Kidney (tissue), 22 donors: ENCODE measurements at places on chromosomes 16 and 17. TPM values are rescaled to one million over a fixed set of nuclear protein-coding genes. Genes with fewer than 3 reads are reported as not detected.
A peak's percentile ranks its signal among the peaks of the same experiment; 100 is the strongest.

DNA sequence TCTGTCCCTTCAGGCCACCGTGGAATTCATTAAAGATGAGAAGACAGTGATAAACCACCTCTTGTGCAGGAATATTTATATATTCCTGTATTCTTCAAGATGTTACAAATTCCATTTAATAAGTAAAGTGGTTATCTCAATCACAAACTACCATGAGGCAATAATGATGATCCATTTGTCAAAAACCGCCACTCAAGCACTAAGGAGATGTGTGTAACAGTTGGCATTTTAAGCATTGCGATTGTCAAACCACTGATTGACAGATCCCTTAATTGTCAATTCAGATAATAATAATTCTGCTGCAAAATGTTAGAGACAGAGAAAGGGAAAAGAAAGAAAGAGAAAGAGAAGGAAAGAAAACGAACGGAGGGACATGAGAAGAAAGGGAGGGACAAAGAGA is 476.1 kb upstream of the RBFOX1 start:
- no peak for DNase-seq

- no peak for DNase-seq
Measured at GRCh38 chr17:79617740-79618382, 7.0 kb upstream of the RBFOX3 start.

DNA sequence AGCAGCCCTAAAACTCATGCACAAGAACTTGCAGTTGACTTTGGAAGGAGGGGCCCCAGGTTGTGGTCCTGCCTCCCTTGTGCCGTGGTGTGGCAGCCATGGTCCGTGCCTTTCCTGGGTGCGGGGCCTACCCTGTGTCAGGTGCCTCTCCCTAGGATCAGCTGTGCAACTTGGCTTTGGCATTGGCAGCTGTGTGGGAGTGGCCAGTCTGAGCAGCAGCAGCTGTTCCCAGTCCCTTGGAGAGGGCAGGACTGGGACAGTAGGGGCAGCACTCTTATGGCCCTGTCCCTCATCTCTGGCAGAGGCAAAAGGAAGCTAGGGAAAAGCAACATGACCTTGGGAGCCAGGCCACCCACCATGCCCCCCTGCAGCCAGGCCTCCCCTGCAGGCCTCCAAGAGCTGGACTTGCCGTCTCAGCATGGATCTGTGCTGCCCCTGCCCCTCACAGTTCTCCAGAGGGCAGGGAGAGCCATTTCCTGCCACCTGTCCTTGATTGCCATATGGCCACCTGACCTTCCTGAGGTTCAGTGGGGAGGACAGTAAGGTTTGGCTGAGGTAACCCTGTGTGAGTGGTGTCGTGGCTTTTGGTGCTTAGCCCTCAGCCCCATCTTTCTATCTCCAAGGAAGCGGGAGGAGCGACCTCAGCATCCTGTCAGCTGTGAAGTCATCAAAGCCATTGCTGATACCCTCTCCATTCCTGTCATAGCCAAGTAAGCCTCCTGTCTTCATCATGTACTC is 15.5 kb upstream of the NFATC3 start:
- peak; percentile 47 for DNase-seq

DNA sequence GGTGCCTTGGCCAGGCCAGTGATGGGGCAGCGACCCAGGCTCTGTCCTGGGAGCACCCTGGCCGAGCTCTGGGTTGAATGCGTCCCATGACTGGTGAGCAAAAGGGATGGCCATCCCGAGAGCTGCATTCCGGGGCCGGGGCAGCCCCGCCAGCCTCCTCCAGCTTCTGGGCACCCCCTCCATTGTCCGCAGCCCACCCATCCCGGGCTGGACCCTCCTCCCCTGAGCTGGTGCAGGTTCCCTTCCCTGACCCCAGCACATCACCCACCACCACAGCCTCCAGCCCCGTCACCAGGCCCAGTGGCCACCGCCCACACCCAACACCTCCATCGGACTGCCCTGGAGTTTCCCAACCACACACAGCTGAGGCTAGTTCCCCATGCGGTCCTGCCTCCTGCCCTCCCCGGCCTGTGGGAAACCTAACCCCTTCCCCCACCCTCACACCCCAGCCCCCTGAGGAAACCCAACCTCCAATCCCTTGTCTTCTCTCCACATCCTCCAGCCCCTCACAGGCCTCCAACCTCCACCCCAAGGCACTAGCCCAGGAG is 16.2 kb upstream of the PVALEF start:
- DNase-seq, result no peak

DNA sequence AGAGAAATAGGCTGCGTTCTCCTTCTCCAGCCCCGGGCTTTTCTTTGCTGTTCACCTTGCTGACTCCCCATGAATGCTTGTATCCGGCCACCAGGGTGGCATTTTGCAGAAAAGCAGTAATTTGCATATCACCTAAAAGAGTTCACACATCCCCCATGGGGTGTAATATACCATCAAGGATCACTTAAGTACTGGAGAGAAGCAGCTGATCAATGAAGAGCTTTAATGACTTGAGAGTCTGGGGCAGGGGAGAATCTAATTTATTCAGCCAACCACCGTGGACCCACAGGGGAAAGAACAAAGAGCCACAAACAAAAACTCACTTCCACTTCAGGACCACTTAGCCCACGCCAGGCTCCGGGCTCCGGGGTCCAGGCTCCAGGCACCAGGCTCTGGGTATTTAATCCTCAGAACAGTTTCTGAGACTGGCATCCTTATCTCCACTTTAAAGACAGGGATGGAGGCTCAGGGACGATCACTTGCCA is 33.9 kb upstream of the SEC14L1 start:
- DNase-seq, result no peak

- DNase-seq, result no peak
Measured at GRCh38 chr17:82297714-82298537, 19.5 kb downstream of the CD7 start.

GRCh38 chr16:85395207-85395912 is 217.8 kb upstream of the GSE1 start:
- DNase-seq, result peak; percentile 96

Gene DPEP3
- polyA plus RNA-seq, result not detected

- peak; percentile 10 for DNase-seq
Measured at GRCh38 chr16:31452631-31453106, 6.6 kb upstream of the ARMC5 start.

Gene ZNF750
- 0.30 TPM for polyA plus RNA-seq

DNA sequence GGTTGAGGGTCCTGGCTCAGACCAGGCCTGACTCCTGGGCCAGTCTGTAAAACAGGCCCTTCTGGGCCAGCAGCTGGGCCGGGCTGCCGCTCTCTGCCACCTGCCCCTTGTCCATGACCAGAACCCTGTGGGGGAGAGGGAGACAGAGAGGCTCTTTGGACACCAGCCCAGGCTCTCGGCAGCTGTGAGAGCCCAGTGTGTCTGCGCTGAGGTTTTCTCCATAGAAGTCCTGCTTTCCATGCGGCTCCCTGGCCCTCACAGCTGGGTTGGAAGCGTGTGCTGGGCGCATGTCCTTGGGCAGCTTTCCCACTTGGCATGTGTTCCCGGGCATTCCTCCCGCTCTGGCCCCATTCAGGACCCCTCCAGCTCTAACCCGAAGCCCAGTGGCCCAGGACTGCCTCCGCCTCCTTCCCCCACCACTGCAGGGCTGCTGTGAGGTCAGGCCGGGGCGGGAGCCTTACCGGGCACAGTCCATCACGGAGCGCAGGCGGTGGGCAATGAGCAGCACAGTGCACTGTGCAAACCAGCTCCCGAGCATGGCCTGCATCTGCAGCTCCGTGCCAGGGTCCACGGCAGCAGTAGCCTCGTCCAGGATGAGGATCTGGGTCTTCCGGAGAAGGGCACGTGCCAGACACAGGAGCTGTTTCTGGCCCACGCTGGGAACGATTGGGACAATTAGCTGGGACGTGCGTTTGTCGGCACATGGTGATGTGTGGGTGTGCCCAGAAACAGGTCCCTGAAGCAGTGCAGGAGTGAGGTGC is 73.0 kb downstream of the ABCC6 start:
- DNase-seq, result peak; percentile 7

- DNase-seq, result no peak
Measured at GRCh38 chr17:47733674-47734410, 806 bp downstream of the TBX21 start.

DNA sequence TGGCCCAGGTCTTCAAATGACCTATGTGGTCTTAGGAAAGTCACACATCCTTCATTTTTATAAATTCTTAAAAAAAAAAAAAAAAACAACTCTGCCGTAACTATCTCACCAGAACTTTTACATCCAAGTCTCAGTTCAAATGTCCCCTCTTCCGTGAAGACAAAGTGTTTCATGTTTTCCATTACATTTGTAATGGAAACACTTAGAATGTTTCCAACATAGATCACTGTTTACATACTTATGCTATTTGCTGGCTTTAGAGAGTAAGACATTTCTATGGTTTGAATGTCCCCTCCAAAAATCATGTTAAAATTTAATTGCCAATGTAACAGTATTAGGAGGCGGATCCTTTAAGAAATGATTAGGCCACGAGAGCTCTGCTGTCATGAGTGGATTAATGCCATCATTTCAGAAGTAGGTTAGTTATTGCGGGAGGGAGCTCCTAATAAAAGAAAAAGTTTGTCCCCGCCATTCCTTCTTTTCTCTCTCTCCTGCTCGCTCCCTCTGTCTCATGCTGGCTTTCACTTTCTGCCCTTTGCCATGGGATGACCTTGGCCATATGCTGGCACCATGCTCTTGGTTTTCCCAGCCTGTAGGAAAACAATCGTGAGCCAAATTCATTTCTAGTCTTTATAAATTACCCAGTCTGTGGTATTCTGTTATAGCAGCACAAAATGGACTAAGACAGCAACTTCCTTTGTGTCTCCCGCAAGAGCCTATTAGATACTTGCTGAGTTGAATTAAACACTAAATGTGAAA is 887.8 kb upstream of the SOX9 start:
- DNase-seq, result no peak
